ENCODE measurements at places on chromosomes 3 and 15.

GRCh38 chr3:127391436-127392155 is 103.8 kb upstream of the PRR20G start:
- DNase-seq = no peak

DNA sequence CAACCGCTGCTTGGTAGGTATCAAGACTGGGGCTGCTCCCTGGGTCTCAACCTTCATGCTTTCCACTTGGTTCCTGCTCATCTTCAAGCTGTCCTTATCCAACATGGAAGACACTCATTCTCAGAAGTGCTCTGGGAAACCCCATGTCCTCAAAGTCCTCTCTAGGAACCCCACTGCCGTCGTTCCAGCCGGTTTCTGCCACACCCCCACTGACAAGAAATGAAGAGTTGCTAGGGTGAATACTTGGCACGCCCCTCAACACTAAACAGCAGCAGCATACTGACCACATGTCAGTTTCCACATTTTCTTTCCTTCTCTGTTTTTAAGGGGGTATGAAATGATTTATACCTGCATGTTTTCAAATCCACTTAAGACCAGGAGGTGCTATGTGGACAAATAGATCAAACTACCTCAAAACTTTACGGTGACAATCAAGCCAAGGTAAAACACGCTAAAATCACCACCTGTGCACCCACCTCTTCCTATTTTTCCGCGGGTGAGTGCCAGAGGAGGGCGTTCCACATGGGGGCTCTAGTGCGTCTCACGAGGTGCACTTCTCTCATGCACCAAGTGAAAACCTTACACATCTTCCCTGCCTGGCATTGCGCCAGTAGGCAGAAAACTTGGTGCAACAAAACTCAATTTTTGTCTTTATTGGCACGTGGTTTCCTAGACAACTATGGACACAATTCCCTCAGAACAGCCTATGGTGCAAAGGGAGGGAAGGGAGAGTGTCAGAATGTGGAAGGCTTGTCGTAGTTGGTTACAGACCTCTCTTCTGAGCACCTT is 125.1 kb downstream of the TJP1 start:
- no peak for DNase-seq

- no peak for DNase-seq
Measured at GRCh38 chr3:54862526-54862925, 65.3 kb downstream of the LRTM1 start.

- DNase-seq = no peak
Measured at GRCh38 chr3:133428552-133428951, 28.7 kb downstream of the BFSP2 start.

DNA sequence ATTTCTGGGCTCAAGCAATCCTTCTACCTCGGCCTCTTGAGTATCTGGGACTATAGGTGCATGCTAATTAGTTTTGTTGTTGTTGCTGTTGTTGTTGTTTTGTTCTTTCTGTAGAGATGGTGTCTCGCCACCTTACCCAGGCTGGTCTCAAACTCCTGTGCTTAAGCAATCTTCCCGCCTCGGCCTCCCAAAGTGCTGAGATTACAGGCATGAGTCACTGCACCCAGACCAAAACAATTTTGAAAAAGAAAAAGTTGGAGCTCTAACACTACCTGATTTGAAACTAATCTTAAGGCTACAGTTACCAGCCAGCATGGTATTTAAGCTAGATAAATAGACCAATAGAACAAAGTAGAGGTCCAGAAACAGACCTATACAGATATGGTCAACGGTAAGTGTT is 29.8 kb downstream of the KPNA1 start:
- DNase-seq = no peak

GRCh38 chr3:119911748-119912147 is 129.8 kb downstream of the NR1I2 start:
- no peak for DNase-seq

- DNase-seq = no peak
Measured at GRCh38 chr3:175260145-175260794, 401.1 kb downstream of the NAALADL2 start.

GRCh38 chr3:102466001-102466400 is 31.2 kb downstream of the ZPLD1 start:
- DNase-seq = no peak

GRCh38 chr3:1902416-1902815 is 196.2 kb upstream of the CNTN4 start:
- DNase-seq = no peak

DNA sequence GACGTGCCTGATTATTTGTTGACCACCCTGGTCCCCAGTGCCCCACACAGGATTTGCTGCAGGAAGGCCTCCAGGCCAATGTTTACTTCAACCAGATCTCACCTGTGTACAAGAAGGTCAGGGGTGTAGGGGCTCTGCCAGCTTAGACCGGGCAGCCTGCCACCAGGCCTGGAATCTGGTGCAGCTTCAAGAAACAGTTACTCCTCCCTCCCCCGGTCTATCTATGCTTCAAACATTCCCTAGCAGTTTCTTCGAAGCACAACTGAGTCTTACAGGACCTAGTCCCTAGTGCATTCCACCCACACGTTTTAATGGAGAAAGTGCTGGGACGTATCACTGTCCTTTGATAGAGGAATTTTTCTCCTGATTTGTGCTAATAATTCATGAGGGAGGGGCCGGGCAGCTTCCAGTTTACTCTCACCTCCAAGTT is 8.0 kb downstream of the SH3BP5 start:
- no peak for DNase-seq

DNA sequence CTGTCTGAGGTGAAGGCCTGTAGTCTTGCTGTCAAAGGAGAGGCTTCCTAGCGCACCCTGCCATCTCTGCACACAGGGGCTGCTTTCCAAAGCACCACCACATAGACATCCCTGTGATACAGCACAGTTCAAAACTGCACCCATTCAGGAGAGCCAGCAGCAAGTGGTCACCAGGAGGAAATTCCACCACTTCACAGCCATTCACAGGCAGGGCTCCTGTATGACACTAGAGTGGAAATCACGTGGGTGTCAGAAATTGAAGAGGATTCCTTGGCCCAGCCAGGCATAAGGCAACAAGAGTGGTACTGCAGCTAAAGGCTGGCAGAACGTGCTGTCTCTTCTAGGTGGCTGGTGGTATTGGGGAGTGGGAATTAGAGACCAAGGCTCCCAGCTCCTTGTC is 102.8 kb downstream of the RFTN1 start:
- no peak for DNase-seq

DNA sequence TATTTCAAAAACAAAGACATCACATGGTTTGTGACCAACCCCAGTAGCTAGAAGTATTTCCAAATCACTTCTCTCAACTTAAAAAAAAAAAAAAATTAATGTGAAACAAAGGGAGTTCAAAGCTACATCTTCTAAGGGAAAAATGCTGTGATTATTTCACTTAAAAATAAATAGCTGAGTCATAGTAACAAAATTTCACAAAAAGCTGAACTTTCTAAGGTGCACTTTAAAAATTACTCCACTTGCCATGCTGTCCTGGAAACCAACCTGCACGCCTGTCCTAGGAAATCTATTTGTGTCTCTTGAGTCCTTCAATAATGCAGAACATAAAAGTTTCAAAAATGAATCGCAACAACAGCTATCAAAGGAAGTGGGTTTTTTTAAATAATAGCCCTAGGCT is 1.8 kb downstream of the ACAP2 start:
- DNase-seq = no peak

DNA sequence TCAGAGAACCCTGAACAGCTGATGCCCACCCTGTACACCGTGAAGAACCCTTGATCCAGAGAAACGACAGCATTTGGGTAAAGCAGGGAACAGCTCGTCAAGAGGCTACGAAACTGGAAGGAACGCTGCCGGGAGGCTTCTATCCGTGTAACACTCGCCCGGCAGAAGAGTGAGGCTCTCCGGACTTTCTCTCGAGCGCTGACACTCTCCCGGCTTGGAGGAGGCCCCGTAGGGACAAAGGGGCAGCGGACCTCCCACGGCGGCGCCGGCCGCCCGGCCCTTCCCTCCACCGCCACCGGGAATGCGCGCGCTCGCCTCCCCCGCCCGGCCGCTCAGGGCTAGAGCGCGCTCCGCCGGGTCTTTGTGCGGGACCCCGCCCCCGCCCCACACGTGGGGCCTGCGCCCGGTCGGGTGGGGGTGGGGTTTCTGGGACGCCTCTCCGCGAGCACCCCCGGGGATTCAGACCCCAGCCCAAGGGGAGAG is 1.7 kb downstream of the HYAL2 start:
- DNase-seq = no peak

- DNase-seq = no peak
Measured at GRCh38 chr3:189049458-189050236, 122.1 kb upstream of the TPRG1 start.

GRCh38 chr3:30694668-30695067 is 88.3 kb downstream of the TGFBR2 start:
- no peak for DNase-seq

GRCh38 chr3:189457201-189457607 is 174.0 kb upstream of the TP63 start:
- no peak for DNase-seq

- DNase-seq = no peak
Measured at GRCh38 chr15:100295939-100296565, 45.7 kb downstream of the ADAMTS17 start.

- peak; percentile 27 for DNase-seq
Measured at GRCh38 chr3:39177708-39178332, 14.6 kb downstream of the XIRP1 start.

- DNase-seq = peak; percentile 45
Measured at GRCh38 chr3:42831321-42831713, 22.1 kb downstream of the ACKR2 start.

DNA sequence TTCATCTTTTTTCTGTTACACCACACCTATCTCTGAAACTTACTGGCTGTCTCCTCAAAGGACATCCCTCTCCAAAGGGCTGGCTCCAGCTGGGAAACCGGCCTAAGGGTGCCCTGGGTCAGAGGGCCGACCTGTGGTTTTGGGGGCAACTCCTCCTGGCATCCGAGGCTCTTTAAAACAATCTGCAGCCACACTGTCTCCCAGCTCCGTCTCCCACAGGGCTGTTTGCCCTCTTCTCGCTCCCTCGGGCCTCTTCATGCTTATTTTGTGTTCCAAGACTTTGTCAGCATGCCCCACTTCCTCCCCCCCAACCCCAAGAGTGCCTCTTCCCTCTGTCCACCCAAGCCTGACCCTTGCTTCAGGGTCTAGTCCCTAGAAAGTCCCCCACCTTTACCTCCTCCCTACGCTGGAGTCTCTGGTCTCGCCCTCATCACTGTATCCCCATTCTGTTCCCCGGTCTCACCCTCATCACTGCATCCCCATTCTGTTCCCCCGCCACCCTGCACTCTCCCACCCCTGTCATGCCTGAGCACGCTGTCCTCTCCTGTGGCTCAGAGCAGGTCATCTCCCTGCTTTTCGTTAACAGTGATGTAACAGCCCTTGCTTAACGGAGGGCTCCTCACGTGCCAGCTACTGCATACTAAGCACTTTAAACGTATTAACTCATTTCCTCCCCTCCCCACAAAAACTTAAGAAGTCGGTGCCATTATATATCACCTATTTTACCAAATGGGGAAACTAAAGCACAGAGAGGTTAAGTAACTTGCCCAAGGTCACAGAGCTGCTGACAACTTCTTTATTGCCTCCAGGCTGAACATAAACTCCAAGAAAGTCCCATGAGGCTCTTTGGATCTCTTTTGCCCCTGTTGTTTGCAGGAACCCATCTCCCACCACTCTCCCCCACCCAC is 1.1 kb upstream of the CSK start:
- DNase-seq = no peak

- DNase-seq = no peak
Measured at GRCh38 chr3:183455089-183455488, 26.7 kb upstream of the MCF2L2 start.

GRCh38 chr3:101814835-101815234 is 34.5 kb upstream of the NFKBIZ start:
- no peak for DNase-seq

DNA sequence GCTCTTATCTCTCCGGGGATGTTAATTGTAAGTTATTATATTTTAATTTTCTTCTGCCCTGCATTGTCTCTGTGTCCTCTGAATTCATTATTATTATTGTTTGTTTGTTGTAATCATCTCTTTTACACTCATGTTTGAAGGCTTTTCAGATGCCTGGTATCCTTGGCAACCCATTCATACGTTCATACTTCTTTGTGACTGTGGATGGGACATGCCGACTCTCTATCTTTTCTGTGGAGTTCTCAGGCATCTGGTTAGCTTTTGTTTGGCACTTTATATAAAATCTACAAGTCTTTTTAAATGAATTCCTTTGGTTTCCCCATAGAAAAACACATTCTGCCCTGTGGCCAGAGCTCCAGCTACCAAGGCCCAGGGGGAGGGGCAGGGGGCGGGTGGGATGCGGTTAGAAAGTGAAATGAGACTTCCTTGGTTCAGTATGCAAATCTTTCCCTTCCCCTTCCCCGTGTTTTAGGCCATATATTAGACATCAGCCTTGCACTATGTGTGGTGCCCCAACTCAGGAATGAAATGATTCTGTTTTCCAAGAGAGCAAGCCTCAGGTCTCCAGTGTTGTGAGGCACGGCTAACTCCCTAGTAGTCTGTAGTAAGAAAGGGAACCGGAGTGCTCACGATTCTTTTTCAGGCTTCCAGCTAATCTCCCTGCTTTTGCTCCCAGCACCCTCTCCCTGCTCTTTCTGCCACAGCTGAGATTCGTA is 79.2 kb downstream of the SST start:
- no peak for DNase-seq

DNA sequence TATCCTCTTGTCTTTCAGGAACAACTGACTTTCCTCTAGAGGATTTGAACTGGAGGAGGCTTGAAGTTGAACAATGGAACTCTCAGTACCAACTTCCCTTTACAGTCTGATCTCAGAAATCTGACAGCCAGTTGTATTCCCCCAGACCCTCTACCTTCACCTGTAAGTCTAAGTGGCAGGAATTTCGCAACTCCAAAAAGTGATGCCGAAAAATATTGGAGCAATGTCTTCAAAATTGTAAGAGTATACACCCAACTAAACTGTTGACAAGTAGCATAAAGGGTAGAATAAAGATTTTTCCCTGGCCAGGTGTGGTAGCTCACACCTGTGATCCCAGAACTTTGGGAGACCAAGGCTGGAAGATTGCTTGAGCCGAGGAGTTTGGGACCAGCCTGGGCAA is 69.1 kb upstream of the CFAP20DC start:
- DNase-seq = no peak

DNA sequence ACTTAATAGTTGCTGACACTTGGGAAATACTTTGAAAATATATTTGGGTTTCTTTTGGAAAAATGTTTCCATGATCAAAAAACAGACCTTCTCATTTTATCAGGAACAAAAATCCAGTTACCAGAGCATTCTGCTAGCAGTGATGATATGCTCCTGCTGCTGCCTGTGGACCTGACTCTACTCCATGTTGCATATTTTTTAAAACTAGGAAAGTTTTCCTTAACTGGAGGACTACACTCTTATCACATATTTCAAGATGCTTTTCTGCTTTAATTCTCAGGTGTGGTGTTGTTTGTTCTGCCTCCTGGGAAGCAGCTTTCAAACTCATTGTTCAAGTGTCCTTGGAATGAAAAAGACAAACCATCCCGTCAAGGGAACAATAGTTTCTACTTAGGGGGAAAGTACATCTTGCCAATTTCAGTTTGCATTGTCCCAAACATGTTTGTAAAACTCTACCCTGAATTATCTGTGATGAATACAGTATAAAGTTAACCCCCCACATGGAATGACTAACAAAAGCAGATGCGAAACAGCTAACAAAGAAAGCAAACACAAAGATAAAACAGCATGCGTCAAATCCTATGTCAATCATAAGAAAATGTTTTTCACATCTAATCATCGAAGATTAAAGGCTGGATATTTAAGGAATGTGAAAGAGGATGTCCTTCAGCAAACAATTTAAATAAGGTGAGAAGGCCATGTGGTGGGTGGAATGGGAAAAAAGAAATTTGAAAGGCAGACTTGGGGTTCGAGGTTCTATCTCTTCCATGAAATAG is 40.1 kb upstream of the PSMD6 start:
- no peak for DNase-seq

- DNase-seq = no peak
Measured at GRCh38 chr15:73873889-73874511, 636 bp downstream of the TBC1D21 start.

Data from activated naive CD8-positive, alpha-beta T cell treated with anti-CD3 and anti-CD28 coated beads, Interleukin-2, amount 50 U/mL, for 16 hours (primary cell).